ENCODE measurements at places on chromosomes 5 and 9.

DNA sequence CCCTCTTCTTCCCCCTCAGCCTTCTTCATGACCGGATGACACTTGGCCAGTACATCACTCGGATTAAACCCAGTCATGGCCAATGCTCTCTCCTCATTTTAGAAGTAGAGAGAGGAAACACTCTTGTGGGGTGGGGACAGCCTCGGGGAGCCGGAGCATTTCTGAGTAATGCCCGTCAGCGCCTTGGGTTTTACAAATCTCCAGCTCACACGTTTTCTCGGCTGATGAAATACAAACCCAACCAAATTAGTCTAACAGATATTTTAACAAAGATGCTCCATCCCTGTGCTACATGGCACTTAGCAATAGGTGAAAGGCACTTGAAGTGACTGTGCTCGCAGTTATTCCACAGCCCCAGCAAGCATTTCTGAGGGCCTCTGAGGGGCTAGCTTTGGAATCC, 51.7 kb downstream of the ZNF366 start:
- no peak for DNase-seq

- DNase-seq = no peak
These were observed 202.6 kb downstream of the ZSWIM6 start for GRCh38 chr5:61534481-61535267.

GRCh38 chr9:112299514-112299913, 33.9 kb downstream of the PTBP3 start:
- no peak for DNase-seq

- no peak for DNase-seq
These were observed 574.5 kb upstream of the GRAMD2B start for GRCh38 chr5:125848751-125849150.

GRCh38 chr9:129811967-129812363, 9.0 kb downstream of the TOR1B start:
- no peak for DNase-seq

DNA sequence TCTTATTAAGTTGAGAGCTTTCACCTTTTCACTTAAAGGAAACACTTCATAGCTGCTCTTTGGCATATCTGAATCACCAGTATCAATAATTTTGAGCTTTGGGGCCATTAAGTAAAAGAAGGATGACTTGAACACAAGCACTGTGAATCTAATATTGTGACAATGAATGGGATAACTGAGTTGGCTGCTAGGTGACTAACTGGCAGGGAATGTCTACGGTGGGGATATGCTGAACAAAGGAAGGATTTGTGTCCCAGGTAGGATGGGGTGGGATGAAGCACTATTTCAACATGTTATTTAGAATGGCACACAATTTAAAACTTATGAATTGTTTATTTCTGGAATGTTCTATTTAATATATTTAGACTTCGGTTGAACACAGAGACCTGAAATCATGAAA, 123.6 kb downstream of the TEX10 start:
- no peak for DNase-seq

DNA sequence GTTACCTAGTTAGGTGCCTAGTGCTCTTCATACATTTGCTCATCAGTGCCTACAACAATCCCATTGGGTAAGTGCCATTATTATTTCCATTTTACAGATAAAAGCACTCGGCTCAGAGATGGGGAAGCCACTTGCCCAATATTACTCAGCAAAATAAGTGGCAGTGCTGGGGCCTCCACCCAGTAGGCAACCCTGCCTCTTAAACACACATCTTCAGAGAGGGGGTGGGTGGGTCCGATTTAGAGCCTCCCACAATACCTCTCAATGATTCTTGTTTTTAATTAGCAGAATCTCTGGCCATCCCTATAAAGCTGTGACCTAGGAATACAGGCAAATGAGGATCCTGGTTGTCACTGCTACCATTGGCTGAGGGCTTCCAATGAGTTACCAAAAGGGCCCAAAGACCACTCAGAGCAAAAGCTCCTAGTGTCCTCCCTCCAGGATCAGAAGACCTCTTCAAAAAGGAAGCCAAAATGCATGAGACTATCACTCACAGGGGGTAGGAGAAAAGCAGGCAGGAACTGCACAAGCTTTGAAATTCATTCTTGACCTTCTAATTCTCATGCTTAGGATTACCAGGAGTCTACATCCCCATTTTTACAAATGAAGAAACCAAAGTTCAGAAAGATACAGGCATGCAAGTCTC, 36.1 kb upstream of the UBE2D2 start:
- DNase-seq = no peak

- DNase-seq = no peak
These were observed 41.2 kb upstream of the ABCA1 start for GRCh38 chr9:104969116-104969515.

GRCh38 chr5:142866563-142867275, 96.5 kb downstream of the ARHGAP26 start:
- DNase-seq = peak; percentile 59

- no peak for DNase-seq
These were observed 733.0 kb upstream of the MEF2C start for GRCh38 chr5:89615839-89616518.
